ENCODE measurements at places on chromosomes 7 and 10.

GRCh38 chr7:26784118-26784517 is 80.3 kb downstream of the SKAP2 start:
- DNase-seq: no peak

- no peak for DNase-seq
Observed at GRCh38 chr10:7102084-7102483, 308.8 kb downstream of the SFMBT2 start.

DNA sequence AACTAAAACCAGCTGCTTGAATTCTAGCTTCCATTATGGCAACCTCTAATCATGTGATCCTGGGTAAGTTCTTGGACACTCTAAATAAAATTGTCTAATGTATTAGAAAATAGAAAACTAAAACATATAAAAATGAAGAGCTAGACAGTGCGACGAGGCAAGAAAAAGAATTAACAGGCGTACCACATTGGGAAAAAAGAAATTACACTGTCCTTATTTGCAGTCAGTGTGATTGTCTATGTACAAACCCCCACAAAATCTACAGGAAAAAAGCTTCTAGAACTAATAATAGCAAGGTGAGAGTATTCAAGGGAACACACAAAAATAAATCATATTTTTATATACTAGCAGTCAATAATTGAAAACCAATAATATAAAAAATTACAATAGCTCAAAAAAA is 625.6 kb upstream of the MKI67 start:
- DNase-seq: no peak

GRCh38 chr10:120539076-120539475 is 82.0 kb downstream of the PLPP4 start:
- no peak for DNase-seq

DNA sequence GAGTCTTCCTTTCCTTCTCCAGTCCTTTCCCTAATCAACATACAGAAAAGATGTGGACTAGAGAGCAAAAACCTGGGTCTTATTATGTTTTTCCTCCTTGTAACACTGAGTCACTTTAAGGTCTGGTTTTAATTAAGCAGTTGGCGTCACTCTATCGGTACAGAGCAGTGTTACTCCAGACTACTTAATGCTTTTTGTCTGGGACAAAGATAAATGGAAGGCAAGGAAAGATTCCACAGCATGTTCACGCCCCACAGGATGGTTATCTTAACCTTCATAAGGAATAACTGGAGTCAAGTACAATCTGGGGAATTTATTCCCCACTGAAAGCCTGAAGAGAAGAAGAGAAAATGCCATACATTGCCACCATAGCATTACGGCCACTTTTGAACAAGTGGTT is 145.7 kb downstream of the ELAPOR2 start:
- no peak for DNase-seq

DNA sequence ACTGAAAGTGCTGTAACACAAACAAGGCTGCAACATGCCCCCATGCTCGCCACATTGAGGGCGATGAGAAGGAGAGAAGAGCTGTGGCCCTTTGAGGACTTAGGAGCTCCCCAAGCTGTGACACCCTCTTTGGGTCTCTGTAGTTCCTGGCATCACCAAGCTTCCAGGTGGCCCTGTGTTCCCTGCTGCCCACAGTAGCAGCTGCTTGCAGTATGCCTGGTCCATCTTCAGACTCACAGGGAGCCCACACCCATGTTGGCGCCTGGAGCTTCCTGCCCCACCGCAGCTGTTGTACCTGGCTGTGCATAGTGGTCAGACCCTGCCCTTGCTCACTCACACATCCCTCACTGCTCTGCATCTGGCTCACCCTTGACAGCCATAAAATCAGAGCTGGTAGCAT is 401.2 kb upstream of the NRG3 start:
- no peak for DNase-seq

DNA sequence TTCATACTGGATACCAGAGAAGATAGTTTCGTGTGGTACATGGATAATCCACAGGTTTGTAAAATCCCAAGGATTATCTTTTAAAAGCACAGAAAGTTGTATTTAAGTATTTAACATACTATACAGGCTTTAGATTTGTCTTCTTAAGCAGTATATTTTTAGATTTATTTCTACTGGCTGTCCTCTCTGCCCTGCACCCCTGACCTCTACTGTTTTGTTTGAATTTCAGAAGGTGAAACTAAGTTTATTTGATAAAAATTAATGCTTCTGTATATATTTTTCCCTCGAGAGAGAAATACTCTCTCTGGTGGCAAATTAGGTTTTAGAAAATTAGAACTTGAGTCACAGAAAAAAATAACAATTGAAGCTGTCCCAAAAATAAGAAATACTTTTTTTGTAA is 18.8 kb downstream of the PLEKHA1 start:
- no peak for DNase-seq
